Fibroblast of pulmonary artery (primary cell): ENCODE measurements at places on chromosomes 1 and 21.

DNA sequence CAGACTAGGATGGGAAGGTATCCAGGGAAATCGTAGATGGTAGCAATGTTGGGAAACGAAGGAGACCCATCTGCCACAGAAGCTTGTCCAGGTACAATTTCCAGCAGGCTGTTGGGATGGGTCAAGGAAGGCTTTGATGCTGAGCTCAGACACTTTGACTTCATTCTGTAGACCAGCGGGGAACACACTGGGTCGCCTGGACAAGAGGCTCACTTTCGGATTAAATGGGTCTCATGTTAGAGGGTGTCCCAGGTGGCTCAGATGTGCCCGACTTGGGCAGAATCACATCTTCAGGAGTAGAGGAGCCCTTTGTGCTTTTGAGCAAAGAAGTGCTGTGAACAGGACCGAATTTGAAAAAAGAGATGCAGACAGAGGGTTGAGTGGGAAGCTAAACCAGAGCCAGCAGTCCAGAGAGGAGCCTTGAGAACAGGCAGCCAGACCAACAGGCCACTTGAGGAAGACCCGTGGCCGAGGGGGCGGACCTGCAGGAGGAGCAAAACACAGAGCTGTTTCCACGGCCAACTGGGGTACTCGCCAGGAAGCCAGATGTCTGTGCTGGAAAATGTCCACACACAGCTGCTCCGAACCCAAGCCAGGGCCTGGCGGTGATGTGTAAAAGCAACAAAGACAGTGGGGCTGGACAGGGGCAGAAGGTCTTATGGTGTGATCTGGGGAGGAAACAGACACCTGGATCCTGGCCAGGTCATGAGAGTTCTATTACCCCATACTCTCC lies 146.9 kb downstream of the AJAP1 start:
- no peak for DNase-seq

DNA sequence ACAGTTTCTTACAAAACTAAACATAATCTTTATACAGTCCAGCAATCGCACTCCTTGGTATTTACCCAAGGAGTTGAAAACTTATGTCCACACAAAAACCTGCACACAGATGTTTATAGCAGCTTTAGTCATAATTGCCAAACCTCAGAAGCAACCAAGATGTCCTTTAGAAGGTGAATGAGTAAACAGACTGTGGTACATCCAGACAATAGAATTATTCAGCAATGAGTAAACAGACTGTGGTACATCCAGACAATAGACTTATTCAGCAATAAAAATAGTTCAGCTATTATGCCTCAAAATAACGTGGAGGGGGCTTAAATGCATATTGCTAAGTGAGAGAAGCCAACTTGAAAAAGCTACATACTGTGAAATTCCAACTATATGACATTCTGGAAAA lies 87.0 kb upstream of the GALNT2 start:
- DNase-seq: peak; percentile 53

- DNase-seq: no peak
Observed at GRCh38 chr1:73537400-73537799, 660.6 kb downstream of the LRRIQ3 start.

- DNase-seq: peak; percentile 60
Observed at GRCh38 chr1:42035205-42035829, 116.6 kb upstream of the HIVEP3 start.

GRCh38 chr1:44200336-44200735 lies 12.9 kb upstream of the DMAP1 start:
- DNase-seq: no peak

DNA sequence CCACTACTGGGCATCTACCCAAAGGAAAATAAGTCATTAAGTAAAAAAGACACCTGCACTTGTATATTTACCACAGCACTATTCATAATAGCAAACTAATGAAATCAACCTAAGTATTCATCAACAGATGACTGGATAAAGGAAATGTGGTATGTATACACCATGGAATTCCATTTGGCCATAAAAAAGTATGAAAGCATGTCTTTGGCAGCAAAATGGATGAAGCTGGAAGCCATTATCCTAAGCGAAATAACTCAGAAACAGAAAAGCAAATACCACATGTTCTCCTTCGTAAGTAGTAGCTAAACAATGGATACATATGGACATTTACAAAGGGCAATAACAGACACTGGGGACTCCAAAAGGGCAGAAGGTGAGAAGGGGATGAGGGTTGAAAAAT lies 485.7 kb upstream of the BRINP3 start:
- no peak for DNase-seq

- no peak for DNase-seq
Observed at GRCh38 chr1:63501256-63501655, 21.8 kb downstream of the ITGB3BP start.

DNA sequence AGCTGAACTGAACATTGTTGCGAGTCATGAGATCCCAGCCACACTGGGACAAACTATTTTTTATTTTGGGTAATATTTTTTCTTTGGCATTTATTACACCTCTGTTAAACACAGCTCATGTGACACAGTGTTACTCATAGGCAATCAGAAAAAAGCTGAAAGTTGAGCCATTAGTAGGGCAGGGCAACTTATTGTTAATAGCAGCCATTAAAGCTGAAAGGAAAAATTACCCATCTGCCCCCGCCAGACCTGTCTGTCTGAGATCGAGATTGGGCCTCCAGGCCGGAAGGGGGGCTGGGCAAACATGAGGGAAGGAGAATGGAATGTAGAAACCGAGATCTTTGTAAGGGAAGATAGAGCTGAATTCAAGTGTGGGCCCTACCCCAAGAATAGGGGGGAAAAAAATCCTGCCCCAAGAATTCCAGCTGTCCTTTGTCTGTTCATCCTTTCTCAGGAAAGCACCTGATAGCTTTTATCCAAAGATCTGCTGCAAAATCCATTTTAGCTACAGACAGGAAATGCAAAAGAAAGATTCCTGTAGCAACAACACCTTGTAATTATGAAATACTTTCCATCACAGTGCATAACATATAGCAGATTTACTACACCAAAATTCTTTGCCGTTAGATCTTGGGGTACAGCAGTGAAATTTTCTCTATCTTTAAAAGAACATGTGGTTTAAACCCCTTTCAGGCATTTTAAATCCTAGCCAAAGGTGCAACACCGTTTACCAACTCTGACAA lies 212.8 kb downstream of the PBX1 start:
- peak; percentile 75 for DNase-seq

DNA sequence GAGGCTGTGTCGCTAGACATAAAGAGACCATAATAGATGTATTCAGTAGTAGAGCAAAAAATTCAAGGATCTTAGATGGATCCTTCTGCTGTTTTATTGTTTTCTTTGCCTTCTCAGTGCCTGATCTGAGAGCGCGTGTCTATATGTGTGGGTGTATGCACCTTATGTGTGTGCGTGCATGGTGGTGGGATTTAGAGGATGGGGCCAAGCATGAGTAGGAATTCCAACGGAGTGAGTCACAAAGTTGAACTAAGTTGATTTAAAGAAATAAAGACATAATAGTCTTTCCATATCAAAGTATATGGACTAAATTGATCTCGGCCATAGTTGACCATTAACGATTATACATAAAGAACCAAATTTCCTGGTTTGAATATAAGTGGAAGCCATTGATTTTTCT lies 178.7 kb downstream of the CYYR1 start:
- DNase-seq: no peak

DNA sequence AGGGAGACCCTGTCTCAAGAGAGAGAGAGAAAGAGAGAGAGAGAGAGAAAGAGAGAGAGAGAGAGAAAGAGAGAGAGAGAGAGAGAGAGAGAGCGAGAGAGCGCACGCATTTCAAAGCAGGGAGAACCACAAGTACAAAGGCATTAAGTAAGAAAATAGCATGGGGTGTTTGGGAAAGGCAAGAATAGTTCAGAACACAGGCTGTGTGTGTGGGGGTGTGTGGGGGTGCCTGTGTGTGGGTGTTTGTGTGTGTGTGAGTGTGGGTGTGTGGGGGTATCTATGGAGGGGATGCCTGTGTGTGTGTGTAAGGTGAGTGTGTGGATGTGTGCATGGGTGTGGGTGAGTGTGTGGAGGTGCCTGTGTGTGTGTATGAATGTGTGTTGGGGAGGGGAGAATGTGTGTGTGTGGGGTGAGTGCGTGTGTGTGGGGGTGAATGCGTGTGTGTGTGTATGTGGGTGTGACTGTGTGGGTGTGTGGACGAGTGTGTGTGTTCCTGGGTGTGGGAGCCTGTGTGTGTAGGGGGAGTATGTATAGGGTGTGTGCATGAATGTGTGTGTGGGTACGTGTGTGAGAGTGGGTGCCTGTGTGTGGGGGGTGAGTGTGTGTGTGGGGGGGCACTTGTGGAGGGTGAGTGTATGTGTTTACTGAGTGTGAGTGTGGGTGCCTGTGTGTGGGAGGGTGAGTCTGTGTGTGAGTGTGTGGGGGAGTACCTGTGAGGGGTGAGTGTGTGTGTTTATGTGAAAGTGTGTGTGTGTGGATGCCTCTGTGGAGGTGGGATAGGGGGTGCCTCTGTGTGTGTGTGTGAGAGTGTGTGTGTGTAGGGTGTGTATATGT lies 19.1 kb upstream of the HDAC1 start:
- DNase-seq: no peak

DNA sequence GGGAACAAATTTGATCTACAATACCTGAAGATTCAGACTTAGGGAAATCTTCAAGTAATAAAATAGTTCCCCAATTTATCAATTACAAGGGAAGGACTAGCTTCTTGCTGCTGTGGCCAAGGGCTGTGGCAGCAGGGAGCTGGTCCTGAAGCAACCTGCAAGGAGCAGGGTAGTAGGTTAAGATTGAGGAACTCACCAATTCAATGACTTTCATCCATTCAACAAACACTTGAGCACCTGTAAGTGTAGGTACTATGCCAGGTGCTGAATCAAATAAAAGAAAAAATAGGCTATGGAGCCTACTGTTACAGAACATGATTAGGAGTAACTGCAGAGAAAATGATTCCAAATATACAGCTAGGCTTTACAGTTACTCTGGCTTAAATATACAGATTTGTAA lies 64.2 kb upstream of the RBM34 start:
- no peak for DNase-seq
